ENCODE measurements at places on chromosomes 11 and 22. TPM values are rescaled to one million over a fixed set of nuclear protein-coding genes. Genes with fewer than 3 reads are reported as not detected.

- peak; percentile 85 for DNase-seq
- H3K4me3 ChIP-seq, result peak within 1 kb of the TSS; percentile 99
- no peaks in the 10 kb centered on the region for H3K36me3 ChIP-seq
- H3K27ac ChIP-seq, result peak within 1 kb of the TSS; percentile 59
Observed at GRCh38 chr11:59754859-59755700, at the start of gene STX3. Gene STX3 (plus strand): TSS chr11:59755376. CDS start chr11:59755606, 230 bp downstream.

DNA sequence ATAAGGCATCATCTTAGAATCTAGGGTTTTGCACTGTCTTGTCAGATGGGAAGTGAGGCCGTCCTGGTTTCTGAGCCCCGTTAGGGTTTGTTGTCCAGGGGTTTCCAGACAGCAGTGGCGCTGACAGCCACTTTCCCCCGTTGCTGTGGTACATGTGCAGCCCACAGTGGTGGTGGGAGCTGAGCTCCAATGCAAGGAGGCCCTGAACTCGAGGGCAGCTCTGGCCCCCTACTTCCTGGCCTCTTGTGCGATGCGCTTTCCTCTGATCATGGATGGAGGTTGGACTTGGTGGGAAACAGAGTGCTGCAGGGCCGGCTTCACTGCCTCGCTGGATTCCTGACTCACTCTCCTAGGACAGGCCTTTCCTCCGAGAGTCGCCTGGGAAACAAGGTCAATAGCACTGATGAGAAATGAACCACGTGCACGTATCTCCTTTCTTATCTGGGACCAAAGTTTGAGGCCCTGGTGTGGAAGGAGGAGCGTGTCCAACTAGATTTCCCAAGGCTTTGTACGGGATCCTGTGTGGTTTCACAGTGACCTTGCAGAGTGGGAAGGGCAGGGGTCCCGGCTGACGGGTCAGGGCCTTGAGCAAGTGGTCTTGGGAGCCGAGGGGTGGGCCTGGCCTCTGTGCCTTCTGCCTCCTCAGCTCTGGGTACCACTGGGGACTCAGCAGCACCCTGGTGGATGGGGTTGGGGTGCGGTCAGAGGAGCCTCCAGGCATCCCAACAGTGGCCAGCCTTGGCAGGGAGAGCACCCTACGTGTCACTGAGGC lies 3.7 kb downstream of the PHRF1 start:
- peaks cover 10% of the 10 kb centered on the region for H3K36me3 ChIP-seq
- no peak for DNase-seq
- no peak overlapping the region for H3K27ac ChIP-seq
- no peak overlapping the region for H3K4me3 ChIP-seq

DNA sequence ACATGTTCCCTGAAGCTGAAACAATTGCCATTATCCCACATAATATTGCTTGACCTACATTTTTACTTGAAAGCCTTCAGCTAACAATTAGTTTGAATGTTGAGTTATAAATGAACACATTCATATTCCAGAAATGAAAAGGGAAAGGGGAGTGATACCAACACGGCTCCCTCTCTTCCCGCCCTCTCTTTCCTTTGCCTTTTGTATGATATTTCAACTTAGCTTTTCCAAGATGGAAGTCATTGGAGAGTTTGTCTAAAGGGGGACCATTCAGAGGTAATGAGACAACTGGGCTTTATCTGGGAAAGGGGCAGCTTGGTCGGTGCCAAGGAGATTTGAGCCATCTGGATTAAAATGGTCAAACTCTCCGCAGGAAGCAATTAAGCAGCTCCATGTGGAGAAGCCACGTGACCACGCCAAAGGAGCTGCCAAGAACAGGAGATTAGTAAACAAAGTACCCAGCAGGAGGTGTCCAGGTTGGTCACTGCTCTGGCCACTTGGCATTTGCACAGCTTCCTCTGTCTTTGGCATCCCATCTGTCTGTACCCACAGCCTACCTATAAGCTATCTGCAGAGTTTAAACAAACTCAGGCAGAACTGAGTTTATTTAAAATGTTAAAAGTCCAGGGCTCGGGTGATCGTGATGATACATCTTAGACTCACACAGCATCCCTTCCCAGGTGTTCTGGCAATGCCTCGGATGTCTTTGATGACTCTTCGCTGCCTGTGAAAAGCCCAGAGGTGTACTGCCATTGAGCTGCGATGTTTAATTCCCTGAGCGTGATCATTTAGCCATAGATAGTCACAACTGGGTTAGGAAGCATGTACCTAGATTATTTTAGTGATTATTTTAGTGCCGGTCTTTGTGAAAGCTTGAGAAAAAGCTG lies 735.9 kb downstream of the NTM start:
- no peaks in the 10 kb centered on the region for H3K27me3 ChIP-seq
- no peak overlapping the region for H3K27ac ChIP-seq
- DNase-seq, result no peak

DNA sequence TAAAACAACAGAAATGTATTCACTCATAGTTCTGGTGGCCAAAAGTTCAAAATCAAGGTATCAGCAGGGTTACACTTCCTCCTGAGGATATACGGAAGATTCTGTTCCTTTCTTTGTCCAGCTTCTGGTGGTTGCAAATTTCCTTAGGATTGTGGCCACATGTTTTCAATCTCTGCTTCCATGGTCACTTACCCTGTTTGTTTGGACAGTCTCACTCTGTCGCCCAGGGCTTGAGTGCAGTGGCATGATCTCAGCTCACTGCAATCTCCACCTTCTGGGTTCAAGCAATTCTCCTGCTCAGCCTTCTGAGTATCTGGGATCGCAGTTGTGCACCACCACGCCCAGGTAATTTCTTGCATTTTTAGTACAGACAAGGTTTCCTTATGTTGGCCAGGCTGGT lies 534.3 kb downstream of the KCNA4 start:
- H3K4me3 ChIP-seq, result no peak overlapping the region
- no peak overlapping the region for H3K27ac ChIP-seq
- H3K4me1 ChIP-seq, result no peaks in the 10 kb centered on the region
- H3K27me3 ChIP-seq, result no peaks in the 10 kb centered on the region

DNA sequence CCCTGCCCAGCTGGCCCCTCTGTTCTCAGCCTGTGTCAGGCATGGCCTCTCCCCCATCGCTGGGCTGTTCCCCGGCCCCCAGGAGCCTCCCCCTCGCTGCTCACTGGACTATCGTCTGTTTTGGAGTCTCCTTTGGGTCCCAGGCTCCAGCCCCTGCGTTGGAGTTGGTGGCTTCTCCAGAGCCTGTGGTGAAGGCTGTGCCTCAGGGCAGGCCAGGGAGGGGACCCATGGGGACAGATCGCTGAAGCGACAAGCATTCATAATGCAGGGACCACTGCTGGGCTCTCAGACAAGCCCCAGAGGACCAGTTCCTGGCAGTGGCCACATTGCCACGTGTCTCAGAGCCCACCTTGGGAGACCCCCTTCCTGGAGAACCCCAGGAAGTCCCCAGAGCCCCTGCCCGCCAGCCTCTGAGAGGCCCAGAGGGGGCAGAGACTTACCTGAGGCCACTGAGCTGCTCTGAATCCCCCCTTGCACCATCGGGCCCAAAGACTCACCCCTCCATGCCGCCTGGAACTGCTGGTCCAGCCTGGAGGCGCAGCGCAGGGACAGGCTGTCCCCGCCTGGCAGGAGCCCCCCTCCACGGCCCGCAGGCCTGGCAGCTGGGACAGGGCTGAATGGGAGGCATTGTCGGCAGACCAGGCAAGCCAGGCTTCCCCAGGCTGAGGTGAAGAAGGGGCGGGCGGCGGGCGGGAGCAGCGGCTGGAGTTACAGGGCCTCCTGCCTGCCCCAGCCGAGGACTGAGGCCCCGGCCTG lies at the start of gene CHADL:
TSS of gene CHADL (minus strand) at position 555 of the 756 bp plus-strand sequence. CDS start at position 505, 50 bp downstream.
- no peaks in the 10 kb centered on the region for H3K27me3 ChIP-seq
- H3K4me1 ChIP-seq, result peaks cover 8% of the 10 kb centered on the region
- H3K27ac ChIP-seq, result no peak within 1 kb of the TSS
- H3K36me3 ChIP-seq, result no peaks in the 10 kb centered on the region
- DNase-seq, result peak; percentile 43

- DNase-seq, result no peak
- H3K36me3 ChIP-seq, result peaks cover 9% of the 10 kb centered on the region
- H3K4me3 ChIP-seq, result no peak overlapping the region
- H3K4me1 ChIP-seq, result no peaks in the 10 kb centered on the region
- no peak overlapping the region for H3K27ac ChIP-seq
Observed at GRCh38 chr11:62251698-62252097, 9.7 kb downstream of the SCGB1D2 start.

DNA sequence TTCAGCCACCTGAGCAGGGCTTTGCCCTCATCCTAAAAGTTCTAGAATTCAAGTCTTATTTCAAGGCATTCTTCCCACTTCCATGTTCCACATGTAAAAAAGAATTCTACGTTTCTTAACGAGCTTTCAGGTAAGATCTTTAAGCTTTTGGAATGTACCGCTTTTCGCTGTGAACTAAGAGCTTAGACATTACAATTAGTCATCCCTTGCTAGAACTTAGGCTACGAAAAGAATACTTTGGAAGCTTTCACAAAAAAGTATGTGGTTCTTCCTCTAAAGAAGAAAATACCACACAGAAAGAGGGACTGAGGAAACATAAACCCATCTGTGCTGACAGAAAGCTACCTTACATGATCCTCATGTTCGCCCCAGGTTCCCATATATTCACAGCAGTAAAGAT lies 1.9 kb downstream of the NUMA1 start:
- DNase-seq, result no peak
- H3K4me1 ChIP-seq, result 0 out of 2 replicates have a peak, but pooled peaks cover 8% of the 10 kb centered on the region
- H3K4me3 ChIP-seq, result peak overlapping the region; percentile 80
- H3K27ac ChIP-seq, result peak overlapping the region; percentile 46
- no peaks in the 10 kb centered on the region for H3K36me3 ChIP-seq
- no peaks in the 10 kb centered on the region for H3K27me3 ChIP-seq

- H3K4me3 ChIP-seq, result peak within 1 kb of the TSS; percentile 97
- H3K4me1 ChIP-seq, result peaks cover 30% of the 10 kb centered on the region
- DNase-seq, result peak; percentile 96
- peak within 1 kb of the TSS; percentile 89 for H3K27ac ChIP-seq
- peaks cover 9% of the 10 kb centered on the region for H3K27me3 ChIP-seq
- H3K36me3 ChIP-seq, result no peaks in the 10 kb centered on the region
Observed at GRCh38 chr22:24951942-24952836, at the start of gene KIAA1671. Gene KIAA1671 (plus strand): TSS chr22:24952716. CDS start chr22:25028000, 75,284 bp downstream.

DNA sequence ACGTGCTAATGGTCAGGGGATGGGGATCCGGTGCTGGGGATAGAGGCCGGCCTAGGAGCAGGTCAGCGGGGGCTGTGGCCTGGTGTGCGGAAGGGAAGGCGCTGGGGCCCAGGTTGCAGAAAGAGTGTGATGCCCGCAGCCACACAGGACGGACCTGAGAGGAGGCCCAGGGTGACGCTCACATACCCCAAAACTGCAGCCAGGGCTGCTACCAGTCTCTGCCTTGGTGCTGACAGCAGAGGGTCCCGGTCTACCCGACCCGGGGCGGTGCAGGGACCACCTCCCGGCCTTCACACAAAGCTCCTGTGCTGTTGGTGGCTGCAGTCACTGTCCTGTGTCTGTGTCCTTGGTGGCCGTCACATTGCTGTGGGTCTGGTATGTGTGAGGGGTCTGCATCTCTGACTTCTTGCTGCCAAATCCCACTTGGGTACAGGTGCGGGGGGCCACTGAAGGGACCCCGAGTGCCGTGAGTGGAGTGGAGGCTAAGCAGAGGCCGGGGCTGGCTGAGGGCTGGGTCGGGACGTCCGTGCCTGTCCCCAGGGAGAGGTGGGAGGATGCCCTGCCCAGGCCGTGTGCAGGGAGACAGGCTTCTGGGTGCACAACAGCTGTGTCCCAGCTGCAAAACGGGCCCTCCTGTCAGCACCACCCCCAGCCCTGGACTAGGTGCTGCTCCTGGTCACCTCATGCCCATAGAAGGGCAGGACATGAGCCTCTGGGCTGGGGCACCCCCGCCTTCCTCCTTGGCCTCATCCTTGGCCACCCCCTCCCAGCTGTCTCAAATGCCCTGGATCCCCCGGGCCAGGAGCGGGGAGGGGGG lies 1.5 kb downstream of the LSP1 start:
- no peaks in the 10 kb centered on the region for H3K4me1 ChIP-seq
- no peak overlapping the region for H3K27ac ChIP-seq

DNA sequence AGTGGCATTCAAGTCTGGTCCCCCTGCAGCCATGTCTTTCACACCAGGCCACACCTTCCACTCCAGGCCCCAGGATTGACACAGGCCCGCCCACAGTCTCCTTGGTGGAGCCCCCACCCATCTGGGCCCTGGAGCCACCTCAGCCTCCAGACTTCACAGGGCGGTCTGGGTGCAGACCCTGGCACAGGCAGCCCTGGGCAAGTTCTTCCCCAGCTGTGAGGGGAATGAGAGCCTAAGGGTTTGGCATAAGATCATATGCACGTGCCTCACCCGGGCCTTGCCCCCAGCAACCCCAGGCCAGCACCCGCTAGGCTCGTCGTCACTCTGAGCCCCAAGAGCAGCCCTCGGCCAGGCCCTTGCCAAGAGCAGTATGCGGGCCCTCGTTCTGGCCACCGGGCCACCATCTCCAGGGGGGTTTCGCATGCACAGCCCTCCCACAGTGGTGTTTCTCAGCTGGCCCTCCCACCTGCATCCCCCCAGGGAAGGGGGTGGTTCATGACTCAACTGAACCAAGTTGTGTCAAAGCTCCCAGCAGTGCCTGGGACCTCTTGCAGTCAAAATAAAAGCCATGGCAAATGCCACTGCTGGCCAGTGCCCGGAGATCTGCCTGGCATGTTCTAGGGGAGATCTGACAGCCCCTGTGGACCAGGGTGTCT lies 70.4 kb upstream of the KCNQ1OT1 start:
- no peaks in the 10 kb centered on the region for H3K36me3 ChIP-seq
- H3K27ac ChIP-seq, result no peak overlapping the region
- no peaks in the 10 kb centered on the region for H3K4me1 ChIP-seq
- H3K27me3 ChIP-seq, result peaks cover 60% of the 10 kb centered on the region
- DNase-seq, result no peak
- no peak overlapping the region for H3K4me3 ChIP-seq

DNA sequence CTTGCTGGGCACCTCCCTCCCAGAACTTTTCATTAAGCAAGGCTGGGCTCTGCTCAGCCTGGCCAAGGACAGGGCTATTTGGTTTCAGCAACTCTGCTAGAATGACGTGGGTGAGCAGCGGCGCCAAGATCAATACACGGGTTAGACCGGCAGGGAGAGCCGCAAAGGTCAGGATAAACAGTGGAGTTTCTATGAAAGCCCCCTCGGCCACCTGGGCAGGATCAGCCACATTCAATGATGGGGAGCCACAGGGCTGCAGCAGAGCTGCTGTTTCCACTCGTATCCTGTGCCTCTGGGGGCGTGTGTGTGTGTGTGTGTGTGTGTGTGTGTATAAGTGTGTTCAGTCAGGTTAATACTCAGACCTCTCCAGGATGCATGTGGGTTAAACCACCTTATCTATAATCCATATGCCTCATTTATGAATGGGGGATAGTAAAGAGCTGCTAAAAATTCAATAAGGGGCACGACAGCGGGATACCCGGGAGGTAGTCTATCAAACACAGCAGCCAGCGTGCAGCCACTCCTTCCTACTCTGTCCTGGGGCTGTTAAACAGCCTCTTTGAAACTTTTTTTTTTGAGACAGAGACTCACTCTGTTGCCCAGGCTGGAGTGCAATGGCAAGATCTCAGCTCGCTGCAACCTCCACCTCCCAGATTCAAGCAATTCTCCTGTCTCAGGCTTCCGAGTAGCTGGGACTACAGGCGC lies 34.8 kb downstream of the MYH9 start:
- H3K27me3 ChIP-seq, result no peaks in the 10 kb centered on the region
- no peak overlapping the region for H3K4me3 ChIP-seq
- H3K27ac ChIP-seq, result peak overlapping the region; percentile 70
- peak; percentile 25 for DNase-seq
- H3K36me3 ChIP-seq, result no peaks in the 10 kb centered on the region

CCDC116 gene
- total RNA-seq, result not detected

BBOX1 gene
- total RNA-seq, result not detected

TTC36 gene
- total RNA-seq, result 1.0 TPM

PNPLA5 gene
- 6.8 TPM for total RNA-seq

IRAG1 gene
- total RNA-seq, result 2.5 TPM

SLC22A8 gene
- total RNA-seq, result not detected
